ENCODE measurements at places on chromosomes 16 and 17.

GRCh38 chr16:47734081-47734857, 273.1 kb downstream of the PHKB start:
- no peak for DNase-seq

- DNase-seq = no peak
Observed at GRCh38 chr17:17793378-17794214, 43.2 kb downstream of the SREBF1 start.

- DNase-seq = no peak
Observed at GRCh38 chr17:29687596-29687995, 64.9 kb upstream of the CORO6 start.

DNA sequence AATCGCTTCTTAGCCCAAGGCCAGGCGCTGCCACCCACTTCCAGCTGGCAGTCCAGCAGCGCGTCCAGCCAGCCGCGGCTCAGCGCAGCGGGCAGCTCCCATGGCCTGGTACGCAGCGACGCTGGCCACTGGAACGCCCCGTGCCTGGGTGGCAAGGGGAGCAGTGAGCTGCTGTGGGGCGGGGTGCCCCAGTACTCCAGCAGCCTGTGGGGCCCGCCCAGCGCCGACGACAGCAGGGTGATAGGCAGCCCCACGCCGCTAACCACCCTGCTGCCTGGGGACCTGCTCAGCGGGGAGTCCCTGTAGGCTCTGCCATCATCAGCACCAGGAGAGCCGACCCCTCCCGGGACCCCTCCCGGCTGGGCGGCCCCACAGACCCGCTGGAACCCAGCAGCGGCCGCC, 24.0 kb downstream of the TMC6 start:
- no peak for DNase-seq

GRCh38 chr17:22441776-22442175, 749.5 kb downstream of the KCNJ18 start:
- DNase-seq = no peak

GRCh38 chr16:86781046-86781445, 202.7 kb downstream of the FOXL1 start:
- DNase-seq = no peak

DNA sequence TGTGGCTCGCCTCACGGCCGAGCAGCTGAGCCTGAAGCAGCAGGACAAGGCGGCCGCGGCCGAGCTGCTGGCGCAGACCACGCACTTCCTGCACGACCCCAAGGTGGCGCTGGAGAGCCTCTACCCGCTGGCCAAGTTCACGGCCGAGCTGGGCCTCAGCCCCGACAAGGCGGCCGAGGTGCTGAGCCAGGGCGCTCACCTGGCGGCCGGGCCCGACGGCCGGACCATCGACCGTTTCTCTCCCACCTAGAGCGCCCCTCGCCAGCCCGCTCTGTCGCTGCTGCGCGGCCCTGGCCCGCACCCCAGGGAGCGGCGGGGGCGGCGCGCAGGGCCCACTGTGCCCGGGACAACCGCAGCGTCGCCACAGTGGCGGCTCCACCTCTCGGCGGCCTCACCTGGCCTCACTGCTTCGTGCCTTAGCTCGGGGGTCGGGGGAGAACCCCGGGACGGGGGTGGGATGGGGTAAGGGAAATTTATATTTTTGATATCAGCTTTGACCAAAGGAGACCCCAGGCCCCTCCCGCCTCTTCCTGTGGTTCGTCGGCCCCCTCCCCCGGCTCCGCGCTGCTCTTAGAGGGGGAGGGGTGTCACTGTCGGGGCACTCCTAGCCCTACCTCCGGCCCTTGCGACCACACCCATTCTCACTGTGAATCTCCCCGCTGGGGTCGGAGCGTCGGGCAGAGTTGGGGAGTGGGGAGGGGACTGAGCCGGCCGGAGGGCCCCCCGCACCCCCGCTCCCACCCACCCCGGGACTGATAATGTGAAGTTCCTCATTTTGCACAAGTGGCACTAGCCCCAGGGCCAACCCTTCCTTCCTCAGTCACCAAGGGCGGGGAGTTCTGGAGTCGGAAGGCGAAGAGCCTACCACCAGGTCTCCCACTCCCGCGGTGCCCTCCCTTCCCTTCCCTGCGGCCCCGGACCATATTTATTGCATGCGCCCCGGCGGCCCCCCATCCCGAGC, 4.0 kb downstream of the HIC1 start:
- no peak for DNase-seq

GRCh38 chr17:171871-172270, 9.6 kb downstream of the DOC2B start:
- no peak for DNase-seq

- no peak for DNase-seq
Observed at GRCh38 chr16:85935391-85935973, 36.5 kb downstream of the IRF8 start.

GRCh38 chr16:83666449-83666848, 141.3 kb upstream of the HSBP1 start:
- DNase-seq = no peak

- DNase-seq = no peak
Observed at GRCh38 chr16:16133943-16134604, 89.2 kb downstream of the ABCC6 start.

DNA sequence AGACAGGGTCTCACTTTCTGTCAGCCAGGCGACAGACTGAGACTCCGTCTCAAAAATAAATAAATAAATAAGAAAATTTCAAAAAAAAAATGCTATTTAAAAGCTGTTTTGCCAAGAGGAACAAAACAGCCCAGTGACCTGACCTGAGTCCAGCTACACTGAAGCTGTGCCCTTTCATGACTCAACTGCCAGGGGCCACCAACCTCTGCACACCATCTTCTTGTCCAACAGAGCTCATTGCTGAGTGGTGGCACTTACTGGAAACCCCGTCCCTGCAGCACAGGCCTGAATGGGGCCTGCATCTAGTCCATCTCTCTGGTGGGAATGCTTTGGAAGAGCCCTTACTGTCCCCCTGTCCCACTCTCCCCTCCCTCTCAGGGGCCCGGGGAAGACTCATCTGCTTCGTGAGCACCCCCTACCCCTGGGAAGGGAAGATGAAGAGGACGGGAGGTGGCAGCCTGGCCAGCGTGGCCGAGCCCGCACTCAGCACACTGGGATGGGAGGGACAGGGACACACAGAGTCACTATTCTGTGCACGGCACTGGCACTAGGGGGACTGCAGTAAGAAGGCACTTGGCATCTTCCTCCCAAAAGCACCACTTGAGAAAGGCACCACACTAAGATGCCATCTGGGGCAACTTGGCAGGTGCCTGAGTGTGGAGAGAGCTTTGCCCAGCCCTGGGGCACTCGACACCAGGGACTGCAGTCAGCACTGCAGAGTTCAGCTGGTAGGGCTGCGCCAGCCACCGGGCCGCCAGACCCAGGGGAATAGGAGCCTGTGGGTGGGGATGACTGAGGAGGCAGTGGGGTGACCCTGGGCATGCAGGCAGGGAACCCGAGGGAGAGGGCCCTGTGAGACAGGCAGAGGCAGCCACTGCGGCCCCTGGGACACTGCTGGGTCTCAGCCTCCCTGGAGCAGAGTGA, 13.5 kb downstream of the FBXO31 start:
- no peak for DNase-seq

DNA sequence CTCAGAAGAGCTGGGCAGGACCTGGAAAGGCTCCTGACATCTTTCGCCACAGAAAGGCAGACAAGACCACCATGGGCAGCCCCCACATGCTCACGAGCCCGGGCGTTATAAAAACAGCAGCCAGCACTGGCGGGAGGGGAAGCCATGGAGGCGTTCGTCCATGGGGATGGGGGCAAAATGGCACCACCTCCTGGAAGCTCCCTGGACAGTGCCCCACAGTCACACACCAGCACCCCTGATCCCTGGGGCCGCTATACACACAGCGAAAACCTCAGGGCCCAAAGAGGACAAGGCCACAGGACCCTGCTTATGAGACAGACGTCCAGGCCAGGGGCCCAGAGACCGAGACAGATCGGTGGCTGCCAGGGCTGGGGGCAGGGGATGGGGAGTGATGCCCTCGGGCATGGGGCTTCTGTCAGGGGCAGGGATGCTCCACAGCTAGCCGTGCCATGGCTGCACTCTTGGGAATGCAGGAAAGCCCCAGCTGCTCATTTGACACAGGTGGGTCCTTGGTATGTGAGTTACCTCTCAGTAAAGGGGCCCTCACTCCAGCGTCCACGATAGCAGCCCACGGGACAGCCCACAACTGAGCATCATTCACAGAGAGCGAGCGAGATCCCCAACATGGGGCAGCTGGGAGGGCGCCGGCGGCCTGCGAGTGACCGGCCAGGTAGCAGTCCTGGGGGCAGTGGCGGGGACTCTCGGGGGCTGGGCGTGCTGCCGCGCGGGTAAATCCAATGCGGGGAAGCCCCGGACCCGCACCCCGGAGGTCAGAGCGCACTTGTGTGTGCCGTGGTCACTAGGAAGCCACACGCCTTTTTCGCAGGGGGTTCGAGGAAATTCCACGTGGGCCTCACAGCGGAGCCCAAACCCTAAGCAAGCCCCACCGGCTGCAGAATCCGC, 6.4 kb upstream of the PVALEF start:
- no peak for DNase-seq

DNA sequence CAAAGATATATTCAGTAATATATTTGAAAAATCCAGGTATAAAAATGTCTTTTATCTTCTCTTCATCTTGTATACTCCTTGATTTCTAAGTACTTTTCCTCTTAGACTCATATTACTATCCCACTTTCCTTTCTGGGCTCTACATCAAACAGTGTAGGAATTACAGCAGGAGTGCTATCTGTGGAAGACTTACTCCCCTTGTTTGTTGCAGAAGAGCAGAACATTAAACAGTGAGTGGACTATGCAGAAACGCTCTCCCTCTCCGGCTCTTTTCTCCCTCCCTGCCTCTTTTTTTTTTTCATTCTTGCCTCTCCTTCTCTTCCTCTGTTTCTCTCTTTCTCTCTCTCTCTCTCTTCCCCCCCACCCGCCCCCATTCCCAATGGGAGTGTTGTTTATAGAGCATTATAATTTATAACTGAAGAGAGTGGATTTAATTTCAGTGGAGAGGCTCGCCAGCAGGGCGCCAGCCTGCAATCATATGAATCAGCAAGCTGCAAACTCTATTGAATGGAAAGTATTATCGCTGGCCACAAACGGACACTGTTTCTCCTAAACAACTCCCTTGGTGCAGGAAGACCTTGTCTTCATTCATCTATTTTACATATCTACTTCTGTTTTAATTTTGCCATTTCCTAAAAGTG, 242.3 kb upstream of the TBX2 start:
- DNase-seq = no peak

GRCh38 chr16:70711211-70712031, 25.6 kb upstream of the MTSS2 start:
- DNase-seq = no peak

DNA sequence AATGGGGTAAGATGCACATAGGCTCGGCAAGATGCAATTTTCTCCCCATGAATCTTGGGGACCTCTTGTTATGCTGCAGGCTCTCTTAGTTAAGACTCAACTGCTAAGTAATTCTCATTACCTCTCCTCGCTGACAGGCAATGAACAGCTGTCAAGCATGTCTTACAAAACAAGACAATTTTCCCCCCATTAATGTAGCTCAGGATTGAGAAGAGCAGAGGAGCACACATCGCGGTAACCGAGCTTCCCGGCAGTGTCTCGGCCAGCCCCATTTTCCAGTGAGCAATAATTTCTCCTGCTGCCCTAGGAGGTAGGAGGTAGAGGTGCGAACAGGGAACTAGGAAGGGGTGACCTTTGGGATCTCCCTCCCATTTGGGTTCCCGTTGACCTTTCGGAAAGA, 272.1 kb downstream of the HAPSTR1 start:
- DNase-seq = no peak

DNA sequence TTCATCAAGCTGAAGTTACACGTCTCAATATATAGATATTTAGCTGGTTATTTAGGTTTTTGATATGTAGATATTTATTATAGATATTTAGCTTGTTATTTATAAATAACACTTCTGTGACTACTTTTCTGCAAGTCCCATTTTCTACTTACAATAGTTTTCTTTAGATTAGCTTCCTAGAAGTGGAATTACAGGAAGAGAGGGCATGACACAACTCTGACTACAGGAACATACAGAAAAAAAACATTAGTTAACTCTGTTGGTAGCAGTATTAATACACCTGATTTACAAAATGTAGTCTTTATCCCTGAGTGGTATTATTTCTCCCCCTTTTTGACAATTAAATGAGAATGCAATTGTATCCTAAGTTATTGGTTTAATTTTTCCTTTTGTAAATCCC, 21.2 kb upstream of the CCL1 start:
- no peak for DNase-seq

DNA sequence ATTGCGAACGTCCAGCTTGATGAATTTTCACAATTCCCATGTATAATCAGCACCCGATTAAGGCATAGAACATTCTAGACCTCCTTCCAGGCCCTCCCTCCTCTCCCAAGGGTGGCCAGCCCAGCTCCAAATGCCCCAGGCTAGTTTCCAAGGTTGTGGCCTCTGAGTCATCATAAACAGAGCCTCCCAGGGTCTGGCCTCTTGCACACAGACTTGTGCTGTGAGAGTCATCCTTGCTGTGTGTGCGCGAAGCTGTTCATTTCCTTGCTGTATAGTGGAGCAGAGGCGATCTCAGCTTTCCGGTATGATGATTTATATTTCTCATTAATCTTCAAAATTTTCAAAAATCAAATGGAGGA, 20.5 kb upstream of the JPH3 start:
- DNase-seq = peak; percentile 72

GRCh38 chr17:5705081-5705875, 121.0 kb upstream of the NLRP1 start:
- DNase-seq = peak; percentile 27

- DNase-seq = no peak
Observed at GRCh38 chr17:79714176-79715097, 16.3 kb upstream of the ENPP7 start.

DNA sequence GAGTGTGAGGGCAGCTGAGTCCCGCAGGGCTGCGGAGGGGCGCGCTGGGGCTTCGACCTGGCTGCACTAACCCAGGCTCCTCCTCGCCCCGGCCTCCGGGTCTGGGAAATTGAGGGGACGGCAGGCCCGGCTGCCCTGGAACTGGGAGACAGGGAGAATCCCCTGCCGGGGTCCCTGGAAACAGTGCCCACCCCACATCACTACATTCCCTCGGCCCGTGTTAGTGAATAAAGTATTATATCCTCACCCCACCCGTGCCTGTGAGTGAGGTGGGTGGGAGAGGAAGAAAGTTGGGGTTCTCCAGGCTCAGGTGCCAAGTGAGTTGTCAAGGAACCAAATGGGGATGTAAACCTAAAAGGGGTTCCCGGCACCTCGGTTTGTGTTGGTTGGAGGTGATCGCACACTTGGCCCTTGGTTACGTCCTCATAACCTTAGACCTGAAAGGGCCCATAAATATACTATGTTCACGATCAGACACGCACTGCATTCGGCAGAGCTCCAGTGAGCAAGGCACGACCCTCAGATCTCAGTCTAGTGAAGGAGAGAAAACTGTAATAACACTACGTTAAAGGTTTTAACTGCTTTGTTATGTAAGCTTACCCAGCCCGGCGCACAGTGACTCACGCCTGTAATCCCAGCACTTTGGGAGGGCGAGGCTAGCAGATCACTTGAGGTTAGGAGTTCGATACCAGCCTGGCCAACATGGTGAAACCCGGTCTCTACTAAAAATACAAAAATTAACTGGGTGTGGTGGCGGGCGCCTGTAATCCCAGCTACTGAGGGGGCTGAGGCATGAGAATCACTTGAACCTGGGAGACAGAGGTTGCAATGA, 11.2 kb downstream of the ZNF771 start:
- no peak for DNase-seq

GRCh38 chr17:79931817-79932309, 92.6 kb upstream of the CBX4 start:
- no peak for DNase-seq
